ENCODE measurements at places on chromosomes 6 and 20. TPM values are rescaled to one million over a fixed set of nuclear protein-coding genes. Genes with fewer than 3 reads are reported as not detected.

DNA sequence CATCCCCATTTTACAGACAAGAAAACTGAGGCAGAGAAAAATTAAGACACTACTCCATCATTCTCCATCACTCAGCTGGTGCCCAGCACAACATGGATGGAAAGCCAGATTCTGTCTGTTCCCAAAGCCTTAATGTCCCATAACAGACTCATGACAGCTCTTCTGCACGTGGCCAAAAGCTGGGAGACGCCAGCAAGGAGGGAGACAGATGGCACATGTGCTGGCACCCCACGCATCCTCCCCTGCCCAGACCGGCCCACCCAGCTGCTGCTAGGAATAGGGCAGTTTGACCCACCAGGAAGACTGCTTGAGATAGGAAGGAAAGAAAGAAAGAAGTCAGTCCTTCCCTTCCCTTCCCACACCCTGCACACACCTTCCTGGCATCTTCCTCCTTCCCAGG lies 96.3 kb downstream of the PREX1 start:
- no peak overlapping the region for H3K4me3 ChIP-seq
- H3K27me3 ChIP-seq, result no peaks in the 10 kb centered on the region
- H3K36me3 ChIP-seq, result no peaks in the 10 kb centered on the region
- H3K4me1 ChIP-seq, result no peaks in the 10 kb centered on the region

Gene CPXM1
- 0.23 TPM for polyA plus RNA-seq

DNA sequence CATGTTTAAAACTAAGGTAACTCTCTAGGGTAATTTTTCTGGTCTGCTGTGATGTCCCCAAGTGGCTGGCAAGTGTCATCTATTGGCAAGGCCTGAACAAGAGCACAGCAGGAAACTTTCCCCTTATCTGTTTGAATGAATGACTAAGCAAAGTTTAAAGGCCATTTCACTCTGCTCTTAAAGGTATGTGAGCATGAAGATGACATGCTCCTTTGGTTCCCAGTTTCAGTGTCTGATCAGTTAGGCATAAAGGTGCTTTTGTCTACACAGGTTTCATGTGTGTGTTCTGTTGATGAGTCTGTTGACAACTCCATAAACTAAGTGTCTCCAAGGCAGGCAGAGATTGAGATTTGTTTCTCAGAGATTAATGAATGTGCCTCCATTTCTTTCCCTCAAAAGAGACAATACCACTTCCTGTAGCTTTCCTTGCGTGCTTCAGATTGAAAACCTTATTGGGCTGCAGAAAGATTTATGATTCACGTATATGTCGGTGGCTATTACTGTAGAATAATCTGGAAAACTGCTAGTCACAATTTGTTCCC lies 83.9 kb downstream of the MAP3K7 start:
- DNase-seq, result no peak
- no peak overlapping the region for H3K27ac ChIP-seq
- peaks cover 5% of the 10 kb centered on the region for H3K4me1 ChIP-seq
- H3K4me3 ChIP-seq, result no peak overlapping the region
- H3K36me3 ChIP-seq, result no peaks in the 10 kb centered on the region

Gene ADGRF5
- polyA plus RNA-seq, result 7.5 TPM

- H3K4me3 ChIP-seq, result no peak overlapping the region
- H3K27me3 ChIP-seq, result peaks cover 3% of the 10 kb centered on the region
- DNase-seq, result no peak
- no peak overlapping the region for H3K27ac ChIP-seq
These were observed 297.6 kb downstream of the CDH26 start for GRCh38 chr20:60255866-60256265.

Gene ZNF311
- 0.19 TPM for polyA plus RNA-seq

GRCh38 chr6:163415620-163416556 lies 1.4 kb downstream of the QKI start:
- peak overlapping the region; percentile 65 for H3K4me3 ChIP-seq
- DNase-seq, result peak; percentile 73
- H3K36me3 ChIP-seq, result no peaks in the 10 kb centered on the region

DNA sequence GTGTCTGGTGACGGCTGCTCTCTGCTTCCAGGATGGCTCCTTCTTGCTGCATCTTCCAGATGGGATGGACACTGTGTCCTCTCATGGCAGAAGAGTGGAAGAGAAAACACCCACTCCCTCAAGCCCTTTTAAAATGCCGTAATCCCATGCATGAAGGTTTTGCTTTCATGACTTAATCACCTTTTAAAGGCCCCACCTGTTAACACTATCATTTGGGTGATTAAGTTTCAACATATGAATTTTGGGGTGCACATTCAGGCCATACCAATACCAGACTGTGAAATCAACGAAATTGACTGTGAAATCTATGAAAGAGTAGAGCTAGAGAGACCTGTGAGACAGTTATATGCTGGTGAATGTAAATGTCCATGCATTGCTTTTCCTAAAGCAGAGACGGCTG lies 374.3 kb upstream of the CHD6 start:
- no peak overlapping the region for H3K4me3 ChIP-seq
- no peaks in the 10 kb centered on the region for H3K4me1 ChIP-seq
- no peaks in the 10 kb centered on the region for H3K36me3 ChIP-seq
- no peak overlapping the region for H3K27ac ChIP-seq

DNA sequence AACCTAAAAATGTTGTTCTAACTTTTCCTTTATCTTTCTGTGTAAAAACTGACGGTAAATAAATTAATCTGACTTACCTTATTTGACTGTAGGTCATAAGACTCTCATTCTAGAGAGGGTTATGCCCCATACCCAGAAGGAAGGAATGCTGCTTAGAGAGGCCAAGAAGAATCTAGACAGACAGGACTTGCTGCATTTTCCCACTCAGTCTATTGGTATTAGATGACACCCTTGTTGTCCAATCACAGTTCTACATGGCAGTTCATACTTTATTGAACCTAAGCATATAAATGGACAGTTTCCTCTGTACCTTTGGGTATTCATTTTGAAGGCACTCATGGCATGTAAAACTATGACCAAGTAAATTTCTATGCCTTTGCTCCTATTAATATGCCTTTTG lies 359.6 kb upstream of the ID4 start:
- H3K27me3 ChIP-seq, result no peaks in the 10 kb centered on the region
- H3K4me1 ChIP-seq, result no peaks in the 10 kb centered on the region
- DNase-seq, result no peak
- H3K27ac ChIP-seq, result no peak overlapping the region

GRCh38 chr6:158285656-158286021 lies 26.6 kb upstream of the TULP4 start:
- H3K4me3 ChIP-seq, result no peak overlapping the region
- no peaks in the 10 kb centered on the region for H3K4me1 ChIP-seq
- DNase-seq, result no peak
- H3K27me3 ChIP-seq, result no peaks in the 10 kb centered on the region
- H3K27ac ChIP-seq, result no peak overlapping the region
- no peaks in the 10 kb centered on the region for H3K36me3 ChIP-seq
